ENCODE measurements at places on chromosomes 13 and 19.
A peak's percentile ranks its signal among the peaks of the same experiment; 100 is the strongest.

- no peak for DNase-seq
Observed at GRCh38 chr19:9431475-9431874, 3.9 kb downstream of the ZNF266 start.

DNA sequence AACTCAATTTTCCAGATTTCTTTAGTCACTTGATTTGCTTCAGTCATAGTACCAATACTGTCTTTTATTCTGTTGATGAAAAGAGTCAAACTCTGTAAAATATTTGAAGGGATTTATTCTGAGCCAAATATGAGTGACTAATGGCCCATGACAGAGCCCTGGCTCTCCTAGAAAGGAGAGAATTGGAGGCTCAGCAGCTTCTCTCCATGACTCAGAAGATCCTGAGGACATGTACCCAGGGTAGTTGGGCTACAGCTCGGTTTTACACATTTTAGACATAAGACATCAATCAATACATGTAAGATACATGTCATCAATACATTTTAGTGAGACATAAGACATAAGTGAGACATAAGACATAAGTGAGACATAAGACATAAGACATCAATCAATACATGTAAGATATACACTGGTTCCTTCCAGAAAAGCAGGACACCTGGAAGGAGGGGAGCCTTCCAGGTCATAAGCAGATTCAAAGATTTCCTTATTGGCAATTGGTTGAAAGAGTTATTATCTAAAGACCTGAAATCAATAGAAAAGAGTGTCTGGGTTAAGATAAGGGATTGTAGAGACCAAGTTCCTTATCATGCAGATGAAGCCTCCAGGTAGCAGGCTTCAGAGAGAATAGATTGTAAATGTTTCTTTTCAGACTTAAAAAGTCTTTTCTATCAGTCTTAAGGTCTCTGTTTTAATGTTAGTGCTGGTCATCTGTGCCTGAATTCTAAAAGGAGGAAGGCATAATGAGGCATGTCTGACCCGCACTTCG, 179.8 kb upstream of the RFC3 start:
- DNase-seq, result no peak

DNA sequence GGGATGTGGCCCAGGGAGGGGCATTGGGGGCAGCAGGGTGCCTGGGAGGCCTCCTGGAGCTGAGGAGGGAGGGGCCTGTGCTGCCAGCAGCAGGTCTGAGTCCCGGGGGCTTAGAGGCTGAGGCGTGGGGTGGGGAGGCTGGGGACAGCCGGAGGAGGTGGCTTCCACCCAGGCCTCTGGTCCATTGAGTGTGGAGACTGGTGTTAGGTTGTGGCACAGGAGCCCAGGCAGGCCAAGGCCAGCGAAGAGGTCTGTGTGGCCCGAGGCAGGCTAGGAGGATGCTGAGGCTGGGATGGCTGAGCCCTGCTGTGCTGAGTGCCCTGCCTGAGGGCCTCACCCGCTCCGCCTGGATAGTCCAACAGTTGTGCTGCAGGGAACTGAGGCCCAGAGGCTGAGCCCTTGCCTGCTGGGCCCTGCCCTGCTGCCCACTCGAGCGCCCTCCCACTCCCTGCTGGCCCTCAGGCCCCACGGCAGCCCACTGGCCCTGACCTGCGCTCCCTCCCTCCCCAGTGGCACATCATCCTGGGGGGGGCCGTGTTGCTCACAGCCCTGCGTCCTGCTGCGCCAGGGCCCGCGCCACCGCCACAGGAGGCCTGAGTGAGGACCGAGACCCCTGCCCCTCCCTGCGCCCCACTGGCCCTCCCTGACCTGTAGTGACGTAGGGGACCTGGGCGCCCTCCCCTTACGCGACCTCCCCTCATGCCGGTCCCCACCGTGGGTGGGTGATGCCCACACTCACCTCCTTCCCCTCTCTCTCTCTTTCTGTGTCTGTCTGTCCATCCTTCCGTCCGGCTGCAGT, 4.9 kb upstream of the GARIN5A start:
- DNase-seq, result no peak

GRCh38 chr19:45340232-45340898, at the start of gene KLC3:
Gene KLC3 (plus strand): TSS chr19:45340750. CDS start chr19:45345542, 4,792 bp downstream.
- DNase-seq, result no peak

DNA sequence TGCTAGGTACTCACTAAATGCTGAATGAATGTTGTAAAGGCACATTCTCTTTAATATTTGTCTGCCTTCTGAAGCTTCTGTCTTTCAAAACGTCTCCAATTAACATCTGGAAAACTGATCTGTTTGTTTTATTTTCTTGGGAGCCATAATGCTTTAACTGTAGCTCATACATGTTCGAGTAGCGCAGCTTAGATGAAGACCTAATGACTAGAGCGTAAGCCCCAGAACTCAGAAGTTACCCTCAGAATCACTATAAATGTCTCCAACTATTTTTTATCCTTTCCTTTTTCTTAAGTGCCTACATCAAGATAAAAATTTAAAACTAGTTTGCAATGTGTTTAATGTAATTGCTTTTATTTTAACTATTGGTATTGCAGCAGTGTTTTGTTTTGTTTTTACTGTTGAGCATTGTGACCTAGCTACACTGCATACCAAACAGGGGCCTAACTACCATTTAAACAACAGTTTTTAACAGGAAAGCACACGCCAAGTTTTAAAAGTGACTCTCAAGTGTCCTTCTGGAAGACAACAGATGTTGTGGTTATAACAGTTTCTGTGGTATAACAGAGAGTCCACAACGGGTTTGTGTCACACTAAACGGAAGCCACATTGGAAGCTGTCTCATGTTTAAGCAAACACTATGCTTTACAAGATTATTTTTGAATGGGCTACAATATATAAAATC, 42.0 kb downstream of the MRPL57 start:
- DNase-seq, result no peak

- DNase-seq, result no peak
Observed at GRCh38 chr13:97141097-97141496, 81.0 kb upstream of the MBNL2 start.

GRCh38 chr13:65217471-65217995, 2012.6 kb downstream of the PCDH9 start:
- no peak for DNase-seq

DNA sequence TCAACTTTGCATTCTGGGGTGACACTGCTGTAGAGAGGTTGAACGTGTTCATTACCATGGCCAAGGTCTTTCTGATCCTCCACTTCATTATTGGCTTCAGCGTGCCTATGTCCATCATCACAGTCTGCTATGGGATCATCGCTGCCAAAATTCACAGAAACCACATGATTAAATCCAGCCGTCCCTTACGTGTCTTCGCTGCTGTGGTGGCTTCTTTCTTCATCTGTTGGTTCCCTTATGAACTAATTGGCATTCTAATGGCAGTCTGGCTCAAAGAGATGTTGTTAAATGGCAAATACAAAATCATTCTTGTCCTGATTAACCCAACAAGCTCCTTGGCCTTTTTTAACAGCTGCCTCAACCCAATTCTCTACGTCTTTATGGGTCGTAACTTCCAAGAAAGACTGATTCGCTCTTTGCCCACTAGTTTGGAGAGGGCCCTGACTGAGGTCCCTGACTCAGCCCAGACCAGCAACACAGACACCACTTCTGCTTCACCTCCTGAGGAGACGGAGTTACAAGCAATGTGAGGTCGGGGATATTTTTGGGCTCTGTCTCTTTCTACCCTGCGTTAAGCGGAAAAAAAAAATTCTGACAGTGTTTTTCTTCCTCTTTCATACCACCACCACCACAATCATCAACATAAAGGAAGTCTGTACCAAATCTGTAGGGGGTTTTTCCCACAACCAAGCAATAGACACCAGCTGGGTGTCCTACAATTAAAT, 29.5 kb downstream of the FPR3 start:
- DNase-seq, result peak; percentile 8

DNA sequence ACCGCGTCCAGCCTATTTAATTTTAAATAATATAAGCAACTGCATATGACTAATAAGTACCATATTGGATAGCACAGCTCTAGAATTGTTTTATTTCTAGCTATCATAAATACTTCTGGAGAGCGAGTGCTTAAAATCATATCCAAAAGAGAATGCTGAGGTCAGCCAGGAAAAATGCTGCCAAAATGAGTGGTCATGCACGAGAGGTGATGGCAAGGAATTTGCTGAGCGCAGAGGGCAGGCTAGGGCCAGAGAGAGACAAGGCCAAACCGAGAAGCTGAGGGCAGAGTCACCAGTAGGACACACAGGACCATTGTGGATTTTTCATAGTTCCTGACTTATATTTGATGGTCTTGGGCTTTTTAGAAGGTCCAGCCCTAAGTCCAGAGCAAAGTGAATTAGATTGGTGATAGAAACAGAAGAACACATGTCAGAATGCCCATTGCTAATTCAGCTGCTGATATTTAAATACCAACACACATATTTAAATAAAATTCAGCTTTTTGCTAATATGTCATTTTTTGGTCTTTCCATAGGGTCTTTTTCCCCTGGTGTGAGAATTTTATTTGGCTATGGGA, 33.6 kb upstream of the UBL3 start:
- no peak for DNase-seq

GRCh38 chr13:114019367-114019766, 45.5 kb upstream of the C13orf46 start:
- DNase-seq, result no peak
